ENCODE measurements at places on chromosomes 5 and 9.

- DNase-seq: no peak
Observed at GRCh38 chr5:16727755-16728325, 111.0 kb upstream of the RETREG1 start.

GRCh38 chr9:127083138-127083980, 39.1 kb downstream of the ANGPTL2 start:
- no peak for DNase-seq

- DNase-seq: no peak
Observed at GRCh38 chr5:131644370-131644769, 9.3 kb upstream of the RAPGEF6 start.

GRCh38 chr9:134858051-134858841, 22.4 kb upstream of the FCN2 start:
- no peak for DNase-seq

DNA sequence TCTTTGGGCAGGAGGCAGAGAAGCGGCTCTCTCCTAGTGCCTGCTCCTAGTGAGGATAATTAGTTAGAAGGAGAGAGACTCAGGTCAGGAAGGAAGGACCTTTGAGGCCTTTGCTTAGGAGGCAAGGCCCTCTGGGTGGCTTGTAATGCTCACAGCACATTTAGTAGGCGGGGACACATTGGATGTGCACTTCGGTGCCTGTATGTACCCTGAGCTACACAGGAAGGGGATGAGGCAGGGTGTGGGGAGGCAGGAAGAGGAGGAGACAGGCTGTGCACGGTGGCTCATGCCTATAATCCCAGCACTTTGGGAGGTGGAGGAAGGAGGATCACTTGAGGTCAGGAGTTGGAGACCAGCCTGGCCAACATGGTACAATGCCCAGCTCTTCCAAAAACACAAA, 7.2 kb upstream of the LCN2 start:
- no peak for DNase-seq

DNA sequence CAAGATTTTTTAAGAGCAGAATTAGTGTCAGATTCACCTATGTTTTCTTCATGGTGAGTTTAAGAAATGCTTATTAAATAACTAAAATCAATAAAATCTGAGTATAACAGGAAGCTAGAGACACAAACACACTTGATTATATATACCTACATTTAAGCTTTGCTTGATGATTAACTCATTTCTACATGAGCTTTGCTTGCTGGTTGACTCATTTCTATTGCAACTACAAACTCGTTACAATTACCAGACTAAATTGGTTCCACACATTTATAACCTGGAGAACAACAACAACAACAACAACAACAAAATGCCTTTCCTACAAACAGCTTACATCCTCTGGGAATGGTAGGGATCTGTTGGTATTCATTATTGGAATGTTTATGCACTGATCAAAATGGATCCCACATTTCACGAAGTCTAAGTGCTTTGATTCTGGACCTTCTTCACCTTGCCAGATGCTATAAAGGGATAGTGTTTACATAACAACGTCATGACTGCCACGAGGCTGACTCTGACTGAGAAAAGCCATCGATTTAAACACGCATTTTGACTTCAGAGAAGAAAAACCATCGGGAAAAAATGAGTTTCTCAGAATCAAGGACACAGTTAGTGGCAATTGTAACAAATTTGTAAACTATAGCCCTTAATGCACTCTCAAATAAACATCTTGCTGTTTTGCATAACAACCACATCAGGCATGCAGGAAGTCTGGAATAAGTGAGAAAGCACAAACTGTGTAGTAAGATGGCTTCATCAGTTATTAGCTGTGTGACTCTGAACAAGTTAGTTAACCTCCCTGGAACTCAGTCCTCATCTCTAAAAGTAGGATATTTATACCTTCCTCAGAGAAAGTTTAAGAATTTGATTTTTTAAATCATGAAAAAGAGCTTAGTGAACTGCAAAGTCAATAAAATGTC, 49.8 kb downstream of the RASEF start:
- no peak for DNase-seq

GRCh38 chr5:157289164-157289819, 23.4 kb downstream of the CYFIP2 start:
- no peak for DNase-seq

DNA sequence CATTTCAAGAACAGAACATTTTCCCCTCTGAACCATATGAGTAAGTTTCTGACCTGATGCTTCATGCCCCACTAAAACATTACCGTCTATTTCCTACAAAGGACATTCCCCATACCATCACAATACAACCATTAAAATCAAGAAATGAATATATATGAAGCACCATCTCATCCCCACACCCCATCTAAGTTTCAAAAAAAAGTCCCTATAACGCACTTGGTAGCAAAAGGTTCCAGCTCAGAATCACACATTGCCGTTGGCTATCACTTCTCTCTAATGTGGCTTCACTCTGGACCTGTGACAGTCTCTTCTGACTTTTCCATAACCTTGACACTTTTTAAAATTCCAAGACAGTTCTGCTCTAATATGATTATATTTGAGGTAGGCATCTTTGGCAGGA, 5.9 kb downstream of the EMB start:
- no peak for DNase-seq

GRCh38 chr5:41252036-41252435, 38.7 kb upstream of the C6 start:
- no peak for DNase-seq

- DNase-seq: peak; percentile 3
Observed at GRCh38 chr5:66814146-66814991, 218.2 kb downstream of the MAST4 start.

- no peak for DNase-seq
Observed at GRCh38 chr9:124741662-124742061, 29.4 kb downstream of the NR6A1 start.

GRCh38 chr5:2631758-2632157, 119.7 kb downstream of the IRX2 start:
- no peak for DNase-seq

GRCh38 chr5:173868096-173868880, 19.9 kb upstream of the CPEB4 start:
- no peak for DNase-seq

DNA sequence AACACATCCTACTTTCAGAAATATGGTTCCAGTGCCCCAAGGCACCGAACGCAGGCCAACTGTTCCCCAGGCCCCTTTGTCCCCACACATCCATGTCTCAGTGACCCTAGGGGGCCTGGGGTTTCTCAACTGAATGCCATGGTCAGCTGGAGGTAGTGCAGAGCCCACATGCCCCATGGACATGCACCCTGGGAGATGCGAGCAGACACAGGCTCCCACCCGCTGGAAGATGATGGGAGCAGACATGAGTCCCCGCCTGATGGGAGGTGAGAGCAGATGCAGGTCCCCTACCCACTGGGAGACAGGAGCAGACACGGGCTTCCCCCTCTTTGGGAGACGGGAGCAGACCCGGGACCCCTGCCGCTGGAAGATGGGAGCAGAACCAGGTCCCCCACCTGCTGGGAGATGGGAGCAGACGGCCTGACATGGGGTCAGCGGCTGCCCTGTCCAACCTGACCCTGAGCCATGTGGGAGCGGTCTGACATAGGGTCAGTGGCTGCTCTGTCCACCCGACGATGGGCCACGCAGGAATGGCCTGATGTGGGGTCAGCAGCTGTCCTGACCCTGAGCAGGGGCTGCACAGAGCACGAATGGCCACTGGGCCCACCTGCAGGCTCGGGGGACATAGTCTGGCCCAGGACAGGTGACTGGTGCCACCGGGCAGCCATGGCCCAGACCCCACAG, 18.4 kb downstream of the ZDHHC11B start:
- no peak for DNase-seq

- no peak for DNase-seq
Observed at GRCh38 chr5:2110137-2110933, 227.6 kb upstream of the IRX4 start.

GRCh38 chr5:149005077-149005892, 57.6 kb downstream of the SH3TC2 start:
- no peak for DNase-seq

DNA sequence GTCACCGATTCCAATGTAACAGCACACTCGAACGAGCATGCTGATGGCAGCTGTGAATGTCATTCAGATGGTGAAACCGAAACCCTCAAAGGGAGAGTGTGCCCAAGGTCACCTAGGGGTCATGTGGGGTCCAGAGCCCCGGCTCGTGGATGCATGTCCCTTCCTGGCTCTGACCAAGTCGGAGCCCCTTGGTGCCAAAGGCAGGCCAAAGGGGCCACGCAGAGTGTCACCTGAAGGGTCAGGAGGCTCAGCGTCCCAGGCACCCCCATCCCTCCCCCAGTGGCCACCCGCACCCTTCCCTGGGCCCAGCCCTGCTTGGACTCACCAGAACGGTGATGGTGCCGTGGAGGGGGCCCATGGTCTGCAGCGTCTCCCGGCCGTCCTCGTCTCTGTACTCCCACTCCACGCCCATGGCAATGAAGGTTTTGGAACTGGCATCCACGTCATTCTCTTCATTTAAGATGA, 69.5 kb downstream of the ZNF354C start:
- no peak for DNase-seq

Measured in stimulated activated naive CD4-positive, alpha-beta T cell (primary cell).